NCI-H1092 (cell line): ENCODE measurements at places on chromosomes 7 and 10.
A peak's percentile ranks its signal among the peaks of the same experiment; 100 is the strongest.

DNA sequence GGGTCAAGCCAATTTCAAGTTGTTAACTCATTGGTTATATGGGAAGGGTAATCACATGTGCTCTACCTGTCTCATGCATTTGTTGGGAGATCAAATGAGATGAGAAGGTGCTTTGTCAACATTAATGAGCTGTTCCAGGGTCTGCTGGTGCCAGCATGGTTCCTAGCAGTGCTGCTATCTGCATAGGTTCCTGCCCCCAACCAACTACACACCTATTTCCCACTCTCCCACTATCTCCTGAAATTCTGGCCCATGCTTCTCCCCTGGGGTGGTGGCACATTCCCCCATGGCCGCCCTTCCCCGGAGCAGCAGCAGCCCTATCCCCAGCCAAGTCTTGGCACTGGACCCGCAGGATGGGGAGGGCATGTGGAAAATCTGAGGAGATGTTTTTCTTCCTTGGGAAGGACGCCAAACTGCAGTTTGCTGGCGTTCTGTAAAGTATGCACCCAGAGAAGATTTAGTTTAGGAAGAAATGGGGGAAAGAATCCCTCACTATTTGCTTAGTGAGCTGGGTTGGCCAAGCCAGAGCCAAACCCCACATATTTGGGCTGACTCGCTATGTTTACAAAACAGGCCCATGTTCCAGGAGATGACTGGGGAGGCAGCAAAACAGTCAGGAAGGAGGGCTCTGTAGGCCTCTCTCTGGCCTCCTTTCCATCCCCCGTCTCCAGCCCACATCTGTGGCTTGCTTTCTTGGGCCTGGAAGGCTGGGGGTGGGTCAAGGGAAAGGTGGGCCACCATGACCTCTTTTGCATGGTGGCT, 42.5 kb downstream of the PPP1R3C start:
- DNase-seq, result no peak

DNA sequence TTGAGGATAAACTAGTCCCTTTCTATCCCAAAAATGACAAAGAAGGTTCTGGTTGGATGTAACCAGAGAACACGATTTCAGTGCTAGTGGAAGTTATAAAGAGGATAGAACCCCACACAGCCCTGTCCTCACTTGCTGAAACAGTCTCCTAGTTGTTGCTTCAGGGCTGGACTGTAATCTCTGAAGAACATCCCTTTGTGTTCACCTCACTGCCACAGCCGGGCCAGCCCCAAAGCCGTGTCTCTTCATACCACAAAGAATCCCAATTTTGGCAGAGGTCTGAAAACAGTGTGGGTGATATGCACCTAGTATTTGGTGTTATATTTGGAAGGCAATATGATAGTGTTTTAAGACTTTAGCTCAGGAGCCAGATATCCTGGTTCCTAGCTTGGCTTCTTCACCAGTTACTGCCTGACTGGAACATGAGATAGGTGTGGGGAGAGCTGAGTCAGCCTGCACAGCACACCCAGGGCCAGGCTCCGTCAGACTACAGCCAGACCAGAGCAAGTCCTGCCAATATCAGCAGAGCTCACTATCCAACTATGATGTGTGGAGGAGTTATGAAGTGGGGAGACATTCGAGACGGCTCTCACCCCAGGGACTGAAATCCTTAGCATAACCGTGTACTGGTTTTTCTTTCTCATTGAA, 21.2 kb downstream of the CYP3A4 start:
- DNase-seq, result no peak

GRCh38 chr7:135558337-135558767, 635 bp downstream of the NUP205 start:
- DNase-seq, result peak; percentile 64

DNA sequence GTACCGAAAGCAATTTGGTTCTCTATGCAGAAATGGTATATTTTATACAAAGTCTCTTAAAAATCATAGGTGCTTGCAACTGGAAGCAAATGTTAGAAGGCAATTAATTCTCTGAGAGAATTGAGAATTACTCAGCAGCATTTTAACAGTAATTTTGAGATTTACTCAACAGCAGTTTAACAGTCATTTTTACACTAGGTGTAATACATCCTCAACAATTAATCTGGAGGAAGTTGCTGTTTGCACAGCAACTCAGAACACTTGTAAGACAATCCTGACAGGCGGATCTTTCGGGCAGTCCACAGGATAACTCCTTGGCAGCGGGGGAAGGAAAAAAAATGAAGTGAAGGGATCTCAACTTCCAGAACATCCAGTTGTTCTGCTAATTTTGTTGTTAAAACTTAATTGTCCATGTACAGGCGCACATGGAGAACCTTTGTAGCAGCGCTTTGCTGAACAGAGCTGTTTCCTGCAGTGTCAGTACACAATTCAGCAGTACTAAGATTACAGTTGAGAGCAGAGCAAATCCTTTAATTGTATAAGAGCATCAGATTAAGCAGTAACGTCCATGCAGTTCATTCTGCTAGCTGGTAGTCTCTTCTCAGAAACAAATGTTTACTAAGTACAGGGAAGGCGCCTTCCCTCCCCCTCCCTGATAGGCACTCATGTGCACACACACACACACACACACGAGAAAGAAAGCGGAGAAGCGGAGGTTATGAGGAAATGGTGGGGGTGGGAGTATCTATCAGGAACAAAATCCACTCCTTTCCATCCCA, 43.8 kb downstream of the ENO4 start:
- no peak for DNase-seq

- DNase-seq, result no peak
Measured at GRCh38 chr10:30832001-30832748, 199.5 kb downstream of the ZNF438 start.

DNA sequence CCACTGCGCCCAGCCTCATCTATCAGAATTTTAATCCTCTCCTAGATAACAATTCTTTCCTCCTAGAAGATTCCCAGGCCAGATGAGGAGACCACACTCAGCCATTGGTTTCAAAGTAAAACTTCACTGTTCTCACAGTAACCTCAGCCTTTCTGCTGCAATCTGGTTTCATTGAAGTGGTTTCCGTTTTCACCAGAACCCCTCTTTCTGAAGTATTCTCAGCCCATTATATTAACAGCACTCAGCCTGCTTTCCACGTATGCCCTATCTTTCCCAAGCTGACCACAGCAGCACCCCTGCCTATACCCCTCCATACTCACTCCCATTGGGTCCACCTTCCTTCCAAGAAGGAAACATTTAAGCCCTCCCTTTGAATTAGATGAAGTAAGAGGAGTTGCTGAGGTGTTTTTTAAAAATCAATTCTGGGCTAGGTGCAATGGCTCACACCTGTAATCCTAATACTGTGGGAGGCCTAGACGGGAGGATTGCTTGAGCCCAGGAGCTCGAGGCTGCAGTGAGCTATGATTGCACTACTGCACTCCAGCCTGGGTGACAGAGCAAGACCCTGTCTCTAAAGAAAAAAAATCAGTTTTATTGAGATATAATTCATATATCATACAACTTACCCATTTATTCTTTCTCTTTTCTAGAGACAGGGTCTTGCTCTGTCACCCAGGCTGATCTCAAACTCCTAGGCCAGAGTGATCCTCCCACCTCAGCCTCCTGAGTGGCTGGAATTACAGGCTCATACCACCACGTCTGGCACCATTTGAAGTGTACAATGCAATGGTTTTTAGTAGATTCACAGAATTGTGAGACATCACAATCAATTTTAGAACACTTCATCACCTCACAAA, 11.3 kb downstream of the PLAU start:
- DNase-seq, result no peak

DNA sequence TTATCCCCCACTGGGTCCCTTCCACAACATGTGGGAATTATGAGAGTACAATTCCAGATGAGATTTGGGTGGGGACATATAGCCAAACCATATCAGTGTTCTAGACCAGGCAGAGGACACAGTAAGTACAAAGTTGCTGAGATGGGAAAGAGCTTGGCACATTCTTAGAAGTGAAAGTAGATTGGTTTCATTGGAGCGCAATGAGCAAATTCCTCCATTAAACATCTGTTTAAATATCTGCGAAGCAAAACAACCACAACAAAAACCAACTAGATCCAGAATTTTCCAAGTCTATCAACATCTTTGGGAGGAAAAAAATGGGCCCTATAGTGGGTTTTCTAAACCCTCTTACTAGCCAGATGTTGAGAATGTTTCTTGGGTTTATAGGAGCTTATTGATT, 80.0 kb upstream of the STEAP1B start:
- no peak for DNase-seq

DNA sequence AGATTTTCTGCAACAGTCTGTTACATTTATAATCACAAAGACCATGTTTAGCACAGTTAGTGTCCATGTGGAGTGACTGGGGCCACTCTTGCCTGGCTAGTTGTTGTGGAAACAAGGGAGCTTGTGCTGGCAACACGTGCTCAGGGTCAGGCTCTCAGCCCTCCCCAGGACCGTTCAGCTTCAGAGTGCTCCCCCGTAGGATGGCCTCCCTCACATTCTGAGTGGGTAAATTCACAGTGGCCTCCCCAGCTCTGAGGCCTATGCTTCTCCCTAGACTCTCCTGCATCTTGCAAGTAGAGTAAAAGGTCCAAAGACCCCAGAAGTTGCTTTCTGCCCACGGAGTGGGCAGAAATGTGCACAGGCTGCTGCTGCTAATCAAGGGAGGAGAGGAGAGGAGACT, 122.3 kb downstream of the ADCY1 start:
- no peak for DNase-seq

DNA sequence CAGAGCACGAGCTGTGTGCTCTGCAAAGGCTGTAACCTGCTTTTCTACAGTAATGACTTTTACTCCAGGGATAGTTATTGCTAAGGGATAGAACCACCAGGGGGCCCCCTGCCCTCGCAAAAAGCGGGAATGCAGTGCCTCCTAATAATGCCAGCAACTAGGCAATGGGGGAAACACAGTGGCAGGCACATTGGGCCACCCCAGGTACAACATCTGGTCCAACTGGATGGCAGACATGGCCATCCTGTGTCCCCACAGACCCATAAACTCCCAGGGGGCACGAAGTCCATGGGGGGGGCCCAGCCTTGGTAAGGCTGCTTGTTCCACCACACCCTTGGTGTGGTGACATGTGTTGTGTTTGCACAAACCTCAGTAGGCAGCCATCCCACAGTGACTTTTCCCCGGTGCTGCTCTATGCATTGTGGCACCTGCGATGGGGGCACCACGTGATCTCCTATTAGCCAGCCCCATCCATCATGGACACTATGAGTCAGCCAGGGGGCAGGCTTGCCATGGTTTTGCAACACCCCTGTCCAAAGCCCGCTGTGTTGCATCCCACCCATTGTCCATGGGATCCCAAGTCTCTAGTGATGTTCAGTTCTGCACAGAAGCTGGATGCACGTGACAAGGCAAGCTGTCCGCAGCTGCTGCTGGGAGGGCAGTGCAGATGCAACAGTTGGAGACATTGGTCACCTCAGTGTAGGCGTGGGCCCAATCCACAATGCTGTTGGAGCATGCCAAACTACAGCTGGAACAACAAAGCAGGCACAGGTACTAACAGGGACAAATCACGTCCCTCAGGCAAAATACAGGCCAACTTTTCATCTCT, 84.0 kb downstream of the ANLN start:
- no peak for DNase-seq

DNA sequence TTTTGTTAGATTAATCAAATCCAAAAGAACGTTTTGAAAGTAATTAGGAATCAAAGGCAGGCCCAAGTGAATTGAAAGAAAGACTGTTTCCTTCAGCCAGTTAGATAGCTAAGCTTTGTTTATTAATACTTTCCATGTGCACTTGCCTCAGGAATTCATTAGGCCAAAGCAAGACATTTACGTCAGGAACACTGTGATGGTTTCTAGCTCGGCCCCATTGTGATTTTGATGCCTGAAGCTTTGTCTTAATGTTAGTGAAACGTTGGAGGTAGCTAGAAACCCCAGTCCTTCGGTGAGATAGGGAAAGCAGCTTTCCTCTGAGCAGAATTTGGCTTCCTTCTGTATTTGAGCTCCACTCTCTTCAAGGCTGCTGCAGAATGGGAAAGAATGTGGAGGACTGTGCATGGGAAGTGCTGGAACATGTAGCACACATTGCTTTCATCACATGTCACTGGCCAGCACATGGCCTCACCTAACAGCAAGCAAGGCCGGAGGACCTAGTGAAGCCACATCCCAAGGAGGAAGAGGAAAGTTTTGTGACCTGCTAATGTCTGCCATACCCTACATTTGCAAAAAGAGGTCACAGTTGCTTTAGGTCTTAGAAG, 64.1 kb downstream of the PCGF5 start:
- DNase-seq, result no peak

GRCh38 chr10:86708068-86708782, 39.9 kb downstream of the LDB3 start:
- no peak for DNase-seq

- DNase-seq, result no peak
Measured at GRCh38 chr10:43076876-43077420, at the start of gene RET. Gene RET (plus strand): TSS chr10:43077069. CDS start chr10:43077259, 190 bp downstream.

- no peak for DNase-seq
Measured at GRCh38 chr10:28214219-28214618, 88.6 kb downstream of the MPP7 start.

GRCh38 chr10:2759233-2759632, 308.1 kb upstream of the PFKP start:
- DNase-seq, result no peak

DNA sequence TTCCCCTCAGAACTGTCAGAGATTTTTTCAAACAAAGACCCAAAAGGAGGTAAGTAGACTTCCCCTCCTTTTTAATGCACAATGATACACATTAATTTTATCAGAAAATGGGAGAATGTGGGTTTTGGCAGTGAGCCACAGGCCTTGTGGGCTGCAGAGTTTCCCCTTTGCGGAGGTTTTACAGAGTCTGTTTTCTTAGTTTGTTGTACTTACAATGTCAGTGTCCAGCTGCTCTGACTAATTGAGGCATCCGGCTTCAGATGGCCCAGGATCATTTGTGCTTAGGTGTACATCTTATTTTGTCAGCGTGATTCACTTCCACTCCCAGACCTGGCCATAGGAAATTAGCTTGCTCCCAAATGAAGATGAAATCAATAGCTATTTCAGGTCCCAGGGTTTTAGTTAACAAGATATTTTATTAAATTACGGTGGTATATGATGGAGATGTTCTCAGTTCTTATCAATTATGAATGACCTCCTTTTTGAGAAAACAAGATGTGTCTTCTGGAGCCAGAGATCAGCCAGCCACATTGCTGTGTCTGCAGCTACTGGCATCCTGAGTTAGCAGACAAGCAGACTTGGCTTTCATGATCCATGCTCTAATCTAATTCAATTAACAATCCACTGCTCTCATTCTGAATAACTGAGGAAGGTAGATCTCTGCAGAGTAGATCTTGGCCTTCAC, 1086.6 kb upstream of the SORCS1 start:
- no peak for DNase-seq

DNA sequence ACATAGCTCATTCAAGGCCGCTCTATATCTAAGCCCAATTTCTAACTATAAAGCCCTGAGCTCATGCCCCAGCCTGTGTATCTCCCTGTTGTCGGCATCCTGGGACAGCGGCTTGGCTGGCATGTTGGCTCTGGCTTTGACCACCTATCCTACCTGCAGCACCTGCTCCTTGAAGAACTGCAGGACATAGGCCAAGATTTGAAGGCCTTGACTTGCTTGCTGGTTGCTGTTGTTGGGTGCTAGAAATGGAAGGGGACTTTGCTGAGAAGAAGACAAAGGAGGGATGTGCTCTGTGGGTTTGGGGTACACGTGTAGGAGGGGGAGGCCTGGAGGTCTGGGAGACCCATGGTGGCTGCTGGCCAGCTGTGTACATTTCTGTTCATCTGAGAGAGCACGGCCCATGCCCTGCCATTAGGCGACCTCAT, 11.1 kb downstream of the PNLIPRP2 start:
- DNase-seq, result no peak
